ENCODE measurements at places on chromosomes 13 and 19. TPM values are rescaled to one million over a fixed set of nuclear protein-coding genes. Genes with fewer than 3 reads are reported as not detected.

PBX4 gene
- total RNA-seq, result 1.6 TPM

SIAH3 gene
- total RNA-seq, result not detected

MEGF8 gene
- total RNA-seq, result 12.7 TPM

PSPN gene
- 0.68 TPM for total RNA-seq

MUC16 gene
- total RNA-seq, result not detected

ERVV-1 gene
- total RNA-seq, result not detected

MAMSTR gene
- not detected for total RNA-seq

PCDH17 gene
- total RNA-seq, result 5.7 TPM

ZNF844 gene
- 10.9 TPM for total RNA-seq

KLK12 gene
- not detected for total RNA-seq

PROZ gene
- total RNA-seq, result not detected

KCNRG gene
- 3.1 TPM for total RNA-seq

NAPSA gene
- total RNA-seq, result 0.66 TPM

SIGLECL1 gene
- not detected for total RNA-seq

CTXN1 gene
- total RNA-seq, result 0.94 TPM

FOSB gene
- 1.8 TPM for total RNA-seq

VSTM1 gene
- not detected for total RNA-seq

TGFBR3L gene
- not detected for total RNA-seq

KLF5 gene
- 2.8 TPM for total RNA-seq

C19orf38 gene
- total RNA-seq, result 5.1 TPM

CYSLTR2 gene
- 0.66 TPM for total RNA-seq

FCHO1 gene
- 4.4 TPM for total RNA-seq

PALM3 gene
- total RNA-seq, result not detected

IGSF23 gene
- total RNA-seq, result not detected

ZNF486 gene
- total RNA-seq, result 6.2 TPM

STXBP2 gene
- 20.2 TPM for total RNA-seq

CARM1 gene
- total RNA-seq, result 18.4 TPM

LILRA2 gene
- 13.4 TPM for total RNA-seq

SYDE1 gene
- 14.0 TPM for total RNA-seq

WDR87 gene
- total RNA-seq, result not detected

FBXO27 gene
- total RNA-seq, result 11.0 TPM

CYP4F8 gene
- total RNA-seq, result not detected

Data from subcutaneous adipose tissue (tissue), 4 donors.